ENCODE measurements at places on chromosomes 2 and 18.

DNA sequence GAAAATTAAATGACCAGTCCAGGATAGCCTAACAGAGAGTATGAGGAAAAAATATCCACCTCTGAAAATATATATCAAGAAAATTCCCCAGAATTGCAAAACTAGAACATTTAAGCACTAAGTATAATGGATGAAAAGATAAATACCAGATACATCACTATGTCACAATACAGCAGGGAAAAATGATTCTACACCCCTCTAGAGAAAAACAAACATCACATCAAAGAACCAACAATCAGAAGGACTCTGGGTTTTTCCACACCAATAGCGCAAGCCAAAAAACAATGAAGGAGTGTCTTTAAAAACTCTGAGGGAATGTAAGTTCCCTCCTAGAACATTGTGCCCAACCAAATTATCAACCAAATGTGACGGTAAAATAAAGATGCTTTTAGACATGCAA is 13.7 kb downstream of the BUB1 start:
- DNase-seq = no peak

DNA sequence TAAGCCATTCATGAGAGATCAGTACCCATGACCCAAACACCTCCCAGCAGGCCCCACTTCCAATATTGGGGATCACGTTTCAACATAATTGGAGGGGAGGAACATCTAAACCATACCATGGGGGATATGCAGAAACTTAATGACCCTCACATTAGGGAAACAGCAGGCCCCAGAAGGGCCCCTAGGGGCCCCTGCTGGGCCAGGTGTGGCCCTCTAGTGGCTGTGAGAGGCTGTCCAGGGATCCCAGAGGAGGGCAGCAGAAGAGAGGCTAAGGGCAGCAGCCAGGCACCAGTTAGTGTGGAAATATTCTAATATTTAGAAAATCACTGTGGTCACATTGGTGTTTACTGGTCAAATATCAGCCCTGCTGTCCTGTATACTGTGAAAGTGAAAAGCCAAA is 49.3 kb upstream of the ANKRD44 start:
- DNase-seq = no peak

DNA sequence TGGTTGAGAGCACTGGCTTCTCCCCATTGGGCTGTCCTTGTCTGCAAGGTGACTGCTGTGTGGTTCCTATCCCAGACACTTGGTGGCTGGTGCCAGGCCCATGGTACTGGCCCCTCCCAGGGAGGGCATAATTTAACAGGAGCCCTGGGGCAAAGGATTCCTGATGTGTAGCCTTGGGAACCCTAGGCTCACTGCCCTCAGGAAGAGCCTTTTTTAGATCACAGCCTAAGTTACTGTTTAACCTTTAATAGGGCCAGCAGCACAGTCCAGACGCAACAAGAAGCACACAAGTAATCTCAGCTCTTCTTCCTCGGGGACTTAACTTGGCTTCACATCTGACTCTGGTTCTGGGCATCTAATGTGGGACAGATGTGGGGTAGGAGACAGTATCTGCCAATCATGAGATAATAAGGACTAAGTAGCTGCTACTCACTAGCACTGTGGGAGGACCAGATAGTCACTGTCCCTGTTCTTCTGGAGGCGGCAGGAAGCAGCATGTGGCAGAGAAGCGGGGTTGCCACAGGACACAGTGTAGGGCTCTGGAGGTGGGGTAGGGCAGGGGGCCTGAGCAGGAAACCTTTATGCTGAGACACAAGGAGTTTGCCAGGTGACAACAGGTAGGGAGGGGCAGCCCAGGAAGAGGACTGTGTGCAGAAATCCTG is 136.3 kb downstream of the TMEM17 start:
- DNase-seq = no peak

DNA sequence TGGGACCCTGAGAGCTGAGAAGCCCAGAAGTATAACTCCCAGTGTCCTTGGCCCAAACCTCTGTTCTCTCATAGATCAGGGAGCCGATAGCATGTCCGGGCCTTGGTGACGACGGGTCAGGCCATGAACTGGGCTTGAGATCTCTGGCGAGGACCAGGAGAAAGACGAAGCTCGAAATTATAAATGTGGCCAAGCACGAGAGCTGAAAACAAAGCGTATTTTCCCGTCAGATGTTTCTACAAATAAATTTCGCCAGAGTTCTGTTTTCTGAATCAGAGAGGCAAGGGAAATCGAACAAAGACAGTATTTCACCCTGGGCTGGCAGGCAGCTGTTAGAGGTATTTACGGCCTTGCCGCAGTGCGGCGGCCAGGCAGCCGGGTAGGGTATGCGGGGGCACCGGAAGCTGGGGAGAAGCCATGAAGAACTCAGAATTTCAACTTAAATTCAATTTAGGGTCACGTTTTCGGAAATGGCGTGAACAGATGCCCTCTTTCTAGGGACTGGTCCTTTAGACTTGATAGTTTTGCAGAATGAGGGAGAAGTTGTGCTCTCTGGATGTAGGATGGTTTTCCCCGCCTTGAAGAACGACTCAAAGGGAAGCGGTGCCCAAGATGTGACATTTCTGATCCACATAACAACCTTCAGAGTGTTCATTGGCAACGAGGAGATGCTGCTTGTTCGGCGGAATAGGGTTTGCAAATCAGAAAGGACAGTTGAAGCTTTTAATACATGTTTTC is 9.6 kb downstream of the HOXD8 start:
- no peak for DNase-seq

DNA sequence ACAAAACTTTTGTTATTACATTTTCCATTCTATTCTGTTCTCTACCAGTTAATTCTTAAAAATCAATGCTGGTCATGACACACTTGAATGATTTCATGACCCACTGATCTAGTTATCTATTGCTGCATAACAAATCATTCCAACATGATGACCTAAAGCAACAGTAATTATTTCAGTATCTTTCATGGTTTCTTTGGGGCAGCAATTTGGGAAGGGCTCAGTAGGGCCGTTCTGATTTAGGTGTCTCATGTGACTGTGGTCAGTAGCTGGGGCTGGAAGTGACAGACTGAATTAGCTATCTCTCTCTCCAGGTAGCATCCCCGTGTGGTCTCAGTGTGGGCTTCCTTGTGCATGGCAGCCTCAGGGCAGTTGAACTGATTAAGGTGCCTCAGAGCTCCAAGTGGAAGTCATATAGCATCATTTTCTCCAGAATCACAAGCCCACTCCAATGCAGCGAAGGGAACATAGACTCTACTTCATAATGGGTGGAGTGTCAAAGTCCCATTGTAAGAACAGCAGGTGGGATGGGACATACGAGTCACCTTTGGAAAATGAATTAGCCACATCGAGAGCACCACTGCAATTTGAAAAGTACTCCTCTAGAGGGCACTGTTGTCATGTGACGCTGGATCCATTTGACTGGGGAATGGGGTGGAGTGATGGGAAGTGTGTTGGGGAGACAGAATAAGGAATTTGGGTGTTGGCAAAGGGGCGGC is 39.1 kb upstream of the FAM136A start:
- no peak for DNase-seq

DNA sequence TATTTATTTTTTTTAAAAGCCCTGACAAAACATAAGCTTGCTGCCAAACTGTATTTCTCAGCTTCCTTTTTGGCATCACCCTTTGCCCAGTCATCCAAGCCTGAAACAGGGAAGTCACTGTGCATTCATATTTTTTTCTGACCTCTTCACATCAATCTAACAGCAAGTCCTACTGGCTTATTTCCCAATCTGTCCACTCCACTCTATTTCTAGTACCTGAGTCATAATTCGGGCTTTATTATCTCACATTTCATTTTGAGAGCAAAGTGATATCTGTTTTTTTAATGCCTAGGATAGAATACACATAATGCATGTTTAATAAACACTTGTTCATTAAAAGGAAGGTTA is 5.1 kb downstream of the HNMT start:
- no peak for DNase-seq

GRCh38 chr2:55229221-55229620 is 2.9 kb downstream of the CLHC1 start:
- no peak for DNase-seq

DNA sequence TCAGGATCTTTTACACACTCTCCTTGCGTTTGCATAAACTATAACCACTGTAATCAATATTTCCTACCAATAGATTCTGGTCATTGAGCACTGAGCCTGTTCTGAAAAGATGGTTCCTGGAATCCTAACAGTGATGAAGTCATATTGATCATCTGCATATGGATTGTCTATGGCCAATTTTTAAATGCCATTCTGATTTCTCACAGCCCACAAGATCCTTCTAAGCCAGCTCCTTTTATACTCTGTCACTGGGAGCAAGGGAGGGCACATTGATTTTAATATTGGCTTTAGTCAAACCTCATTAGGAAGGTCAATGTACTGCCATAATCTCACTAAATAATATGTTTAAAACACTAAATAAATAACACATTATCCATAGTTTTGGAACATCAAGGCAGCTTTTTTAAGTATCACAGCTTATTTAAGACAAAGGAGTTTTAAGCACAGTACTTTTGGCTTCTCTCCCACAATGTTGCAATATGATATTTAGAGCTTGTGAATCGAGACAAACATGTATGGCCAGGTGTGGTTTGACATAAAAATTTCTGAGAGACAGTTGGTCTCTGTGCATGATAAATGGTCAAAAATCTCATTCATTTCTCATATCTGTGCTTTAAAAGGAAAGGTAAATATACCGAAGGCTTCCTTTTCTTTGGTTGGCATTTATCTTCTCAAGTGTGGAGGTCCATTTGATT is 267.3 kb downstream of the MTX2 start:
- no peak for DNase-seq

GRCh38 chr18:26804519-26804918 is 61.0 kb downstream of the AQP4 start:
- DNase-seq = no peak

DNA sequence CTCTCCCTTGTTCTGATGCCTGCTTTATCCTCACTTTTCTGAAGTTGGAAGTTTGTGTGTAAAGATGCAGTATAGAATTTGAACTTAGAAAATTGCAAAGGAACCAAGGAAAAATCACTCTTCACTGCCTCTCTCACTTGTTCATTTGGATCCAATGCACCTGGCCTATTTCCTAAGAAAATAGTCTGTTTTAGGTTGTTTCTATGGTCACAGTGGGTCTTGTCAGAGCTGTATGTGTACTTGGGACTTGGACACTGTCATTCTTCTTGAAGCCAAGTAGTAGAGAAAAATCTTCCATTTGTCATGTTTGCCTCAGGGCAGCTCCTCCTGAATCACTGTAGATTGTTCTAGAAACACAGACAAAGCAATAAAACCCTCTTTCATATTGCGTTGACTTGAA is 80.3 kb upstream of the SESTD1 start:
- no peak for DNase-seq

DNA sequence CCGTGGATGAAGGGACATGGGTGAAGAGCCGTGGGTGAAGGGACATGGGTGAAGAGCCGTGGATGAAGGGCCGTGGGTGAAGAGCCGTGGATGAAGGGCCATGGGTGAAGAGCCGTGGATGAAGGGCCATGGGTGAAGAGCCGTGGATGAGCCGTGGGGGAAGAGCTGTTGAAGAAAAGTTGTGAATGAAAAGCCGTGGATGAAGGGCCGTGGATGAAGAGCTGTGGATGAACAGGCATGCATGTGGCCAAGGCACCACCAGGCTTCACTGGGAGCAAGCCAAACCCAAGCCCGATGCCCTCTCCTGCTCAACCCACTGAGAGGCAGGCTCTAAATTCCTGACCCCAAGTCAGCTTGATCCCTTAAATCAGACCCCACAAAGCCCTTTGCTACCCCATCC is 10.6 kb downstream of the OR6B3 start:
- no peak for DNase-seq

DNA sequence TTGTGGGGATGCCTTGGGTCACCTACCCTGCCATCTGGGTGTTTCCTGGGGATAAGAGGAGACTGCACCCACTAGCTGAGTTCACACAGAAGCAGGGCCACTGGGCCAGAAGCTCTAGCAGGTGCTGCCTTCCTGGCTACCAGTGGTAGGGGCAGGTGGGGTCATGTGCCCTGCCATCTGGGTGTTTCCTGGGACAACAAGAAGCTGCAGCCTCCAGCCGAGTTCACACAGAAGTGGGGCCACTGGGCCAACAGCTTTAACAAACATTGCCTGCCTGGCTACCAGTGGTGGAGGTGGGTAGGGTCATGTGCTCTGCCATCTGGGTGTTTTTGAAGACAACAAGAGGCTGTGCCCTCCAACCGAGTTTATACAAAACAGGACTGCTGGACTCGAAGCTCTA is 282.2 kb upstream of the SYT4 start:
- no peak for DNase-seq

DNA sequence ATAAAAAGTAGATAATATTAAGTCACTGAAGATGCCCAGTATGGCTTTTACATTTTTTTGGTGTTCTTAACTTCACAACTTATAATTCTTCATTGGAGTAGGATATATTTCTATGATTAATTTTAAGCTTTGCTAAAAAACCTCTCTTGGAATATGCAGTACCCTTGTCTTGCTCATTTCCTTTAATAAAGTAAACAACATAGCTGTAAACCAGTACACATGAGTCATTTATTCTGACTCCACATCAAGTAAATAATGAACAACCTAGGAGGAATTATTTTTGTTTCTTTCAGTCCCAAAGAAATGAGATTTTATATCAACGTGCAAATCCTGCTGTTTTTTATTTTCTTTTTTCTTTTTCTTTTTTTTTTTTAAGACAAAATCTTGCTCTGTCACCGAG is 869.1 kb downstream of the CNTNAP5 start:
- DNase-seq = no peak

- no peak for DNase-seq
These were observed at the start of gene CSRNP3 for GRCh38 chr2:165469417-165469816. TSS of gene CSRNP3 (plus strand) at chr2:165469698. CDS start at chr2:165595066, 125,368 bp downstream.

DNA sequence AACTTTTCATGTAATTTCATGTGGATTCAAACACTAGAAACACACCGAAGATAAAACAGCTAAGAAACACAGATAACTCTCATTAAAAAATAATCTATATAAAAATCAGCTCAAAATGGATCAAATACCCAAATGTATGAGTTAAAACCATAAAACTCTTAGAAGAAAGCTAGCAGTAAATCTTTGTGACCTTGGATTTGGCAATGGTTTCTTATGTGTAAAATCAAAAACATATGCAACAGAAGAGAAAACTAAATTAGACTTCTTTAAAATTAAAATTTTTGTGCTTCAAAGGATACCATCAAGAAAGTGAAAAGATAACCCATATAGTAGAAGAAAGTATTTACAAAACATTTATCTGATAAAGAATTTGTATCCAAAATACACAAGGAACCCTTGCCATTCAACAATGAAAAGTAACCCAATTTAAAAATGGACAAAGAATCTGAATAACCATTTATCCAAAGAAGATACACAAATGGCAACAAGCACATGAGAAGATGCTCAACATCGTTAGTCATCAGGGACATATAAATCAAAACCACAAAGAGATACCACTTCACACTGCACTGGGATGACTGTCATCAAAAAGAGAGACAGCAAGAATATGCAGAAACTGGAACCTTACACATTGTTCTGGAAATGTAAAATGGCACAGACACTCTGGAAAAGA is 27.5 kb downstream of the GAREM1 start:
- no peak for DNase-seq

All from SK-N-MC (cell line).